Fibroblast of villous mesenchyme (primary cell): ENCODE measurements at places on chromosomes 11 and 22.

- DNase-seq: no peak
Observed at GRCh38 chr11:128184981-128185380, 402.4 kb downstream of the ETS1 start.

DNA sequence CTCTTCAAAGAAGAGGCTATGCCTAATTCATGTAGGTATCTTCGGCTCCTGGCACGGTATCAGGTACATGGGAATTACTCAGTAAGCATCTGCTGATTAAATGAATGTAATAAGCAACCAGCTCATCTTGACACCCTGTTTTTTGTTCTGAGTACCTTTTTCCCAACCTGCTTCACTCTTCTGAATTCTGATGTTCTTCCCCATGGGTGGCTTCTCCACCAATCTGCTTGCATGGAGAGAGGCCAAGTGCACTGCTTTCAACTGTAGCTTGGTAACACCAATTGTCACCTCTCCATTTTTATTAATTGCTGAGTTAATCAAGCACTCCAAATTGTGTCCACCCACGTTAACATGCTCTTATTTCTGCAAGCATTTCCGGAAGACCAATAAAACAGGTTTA, 40.5 kb downstream of the LARGE1 start:
- DNase-seq: no peak

- no peak for DNase-seq
Observed at GRCh38 chr11:133491680-133492383, 40.5 kb downstream of the OPCML start.

GRCh38 chr22:39731881-39732555, 161.5 kb downstream of the CACNA1I start:
- no peak for DNase-seq

GRCh38 chr11:86978756-86979608, 23.8 kb upstream of the FZD4 start:
- DNase-seq: peak; percentile 71

DNA sequence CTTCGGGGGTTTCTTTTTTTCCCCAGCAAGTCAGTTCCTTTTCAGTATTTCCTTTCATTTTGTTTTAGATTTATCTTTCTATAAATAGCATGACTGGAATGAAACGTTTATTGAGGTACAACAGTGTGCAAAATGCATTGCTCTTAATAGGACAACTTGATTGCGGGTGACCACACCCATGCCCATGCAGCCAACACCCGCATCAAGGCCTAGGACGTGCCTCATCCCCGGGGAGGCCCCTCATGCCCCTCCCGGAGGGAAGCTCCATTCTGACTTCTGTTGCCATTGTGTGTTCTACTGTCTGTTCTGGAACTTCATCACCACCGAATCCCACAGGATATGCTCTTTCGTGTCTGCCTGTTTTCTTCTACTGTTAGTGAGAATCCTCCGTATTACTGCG, 82.2 kb downstream of the RPS6KA4 start:
- no peak for DNase-seq

DNA sequence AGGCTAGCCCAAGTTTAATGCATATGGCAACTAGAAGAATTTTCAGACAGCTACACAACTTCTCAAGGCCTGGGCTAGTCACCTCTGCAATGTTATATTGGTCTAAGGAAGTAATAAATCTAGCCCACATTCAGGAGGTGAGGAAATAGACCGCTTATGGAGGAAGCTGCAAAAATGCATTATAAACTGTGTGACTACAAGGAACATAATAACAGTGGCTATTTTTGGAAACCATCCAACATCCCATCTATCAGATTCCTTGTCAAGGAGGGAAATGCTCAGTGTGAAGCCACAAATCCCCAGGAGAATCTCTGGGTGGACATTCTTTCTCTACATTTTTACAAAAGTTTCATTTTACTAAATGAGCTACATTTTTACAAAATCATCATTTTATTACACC, 76.1 kb downstream of the BBOX1 start:
- DNase-seq: peak; percentile 71

GRCh38 chr11:77049026-77049425, 14.8 kb downstream of the B3GNT6 start:
- DNase-seq: no peak

GRCh38 chr11:129320494-129320893, 55.2 kb upstream of the BARX2 start:
- no peak for DNase-seq

GRCh38 chr22:25779890-25780289, 37.9 kb downstream of the MYO18B start:
- DNase-seq: no peak

GRCh38 chr11:29483831-29484230, 533.0 kb downstream of the KCNA4 start:
- no peak for DNase-seq

GRCh38 chr22:41968601-41969000, 642 bp upstream of the SEPTIN3 start:
- DNase-seq: no peak
